ENCODE measurements at places on chromosomes 12 and 14.

DNA sequence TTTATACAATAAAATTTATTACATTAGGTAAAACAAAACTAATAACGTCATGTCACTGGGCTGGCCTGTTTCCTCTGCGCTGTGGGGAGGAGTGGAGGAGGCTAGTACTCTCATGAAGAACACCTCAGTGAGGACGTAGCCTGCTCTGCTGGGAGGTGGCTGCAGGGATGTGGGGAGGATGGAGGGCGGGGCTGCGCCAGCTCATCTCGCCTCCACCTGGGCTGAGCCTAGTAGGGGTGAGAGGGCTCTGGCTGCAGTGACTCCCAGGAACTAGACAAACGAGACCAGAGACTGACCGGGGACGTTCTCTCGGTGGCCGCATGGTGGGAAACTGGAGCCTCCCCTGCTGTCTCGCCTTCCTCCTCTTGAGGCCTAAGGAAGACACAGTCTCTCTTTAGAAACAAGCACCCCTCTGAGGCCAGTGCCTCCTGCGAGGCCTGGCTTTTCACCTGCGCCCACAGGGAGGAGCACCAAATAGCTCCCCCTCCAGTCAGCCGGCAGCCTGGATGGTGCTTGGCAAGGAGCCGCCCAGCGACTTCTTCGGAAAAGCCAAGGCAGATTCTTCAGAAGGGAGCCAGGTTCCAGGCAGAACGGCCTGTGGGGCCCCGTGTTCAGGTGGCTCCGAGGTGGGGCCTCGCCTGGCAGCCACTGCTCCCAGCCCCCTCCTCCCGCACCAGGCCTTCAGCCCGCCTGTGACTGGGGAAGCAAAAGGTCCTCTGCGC, 62.4 kb downstream of the PLEKHG3 start:
- DNase-seq, result no peak

DNA sequence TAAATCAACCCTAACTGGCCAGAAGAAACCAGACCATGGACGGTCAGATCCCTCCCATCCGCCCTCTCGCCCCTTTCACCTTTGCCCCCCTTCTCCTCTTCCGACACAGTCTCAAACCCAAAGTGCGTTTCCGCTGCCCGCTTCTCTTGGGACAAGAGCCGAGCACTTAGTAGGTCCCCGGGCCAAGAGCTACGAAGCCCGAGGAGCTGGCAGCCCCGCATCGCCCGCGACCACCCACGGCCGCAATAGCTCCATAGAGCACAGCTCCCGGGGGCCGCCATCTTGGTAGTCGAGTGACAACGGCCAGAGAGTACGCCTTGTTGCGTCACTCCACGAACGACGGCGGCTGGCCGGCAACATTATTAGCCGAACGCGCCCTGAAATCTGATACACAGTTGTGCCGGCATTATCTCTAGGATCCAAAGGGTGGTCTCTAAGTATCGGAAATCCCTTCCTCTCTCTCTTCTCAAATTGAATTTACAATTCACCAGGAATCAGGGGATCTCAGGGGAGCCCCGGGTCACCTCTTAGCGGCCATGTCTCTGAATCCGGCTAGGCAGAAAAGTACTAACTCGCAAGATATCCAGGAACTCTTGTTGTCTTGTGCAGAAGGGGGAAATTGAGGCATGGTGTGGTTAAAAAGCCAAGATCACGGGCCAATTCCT, at the start of gene COQ5:
TSS of gene COQ5 (minus strand) at position 298 of the 665 bp plus-strand sequence. CDS start at position 281, 17 bp downstream.
- DNase-seq, result peak; percentile 79

DNA sequence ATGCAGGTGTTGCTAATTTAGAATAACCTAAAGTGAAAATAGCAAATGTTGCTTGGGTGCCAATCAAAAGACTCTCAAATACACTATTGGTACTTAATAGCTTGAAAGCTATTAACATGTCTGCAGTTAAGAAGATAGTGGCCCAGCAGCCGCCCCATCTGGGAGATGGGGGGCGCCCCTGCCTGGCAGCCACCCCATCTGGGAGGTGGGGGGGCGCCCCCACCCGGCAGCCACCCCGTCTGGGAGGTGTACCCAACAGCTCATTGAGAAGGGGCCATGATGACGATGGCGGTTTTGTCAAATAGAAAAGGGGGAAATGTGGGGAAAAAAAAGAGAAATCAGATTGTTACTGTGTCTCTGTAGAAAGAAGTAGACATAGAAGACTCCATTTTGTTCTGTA, 923.1 kb upstream of the MDGA2 start:
- DNase-seq, result no peak

GRCh38 chr12:113271853-113272561, 50.7 kb downstream of the TPCN1 start:
- DNase-seq, result no peak

DNA sequence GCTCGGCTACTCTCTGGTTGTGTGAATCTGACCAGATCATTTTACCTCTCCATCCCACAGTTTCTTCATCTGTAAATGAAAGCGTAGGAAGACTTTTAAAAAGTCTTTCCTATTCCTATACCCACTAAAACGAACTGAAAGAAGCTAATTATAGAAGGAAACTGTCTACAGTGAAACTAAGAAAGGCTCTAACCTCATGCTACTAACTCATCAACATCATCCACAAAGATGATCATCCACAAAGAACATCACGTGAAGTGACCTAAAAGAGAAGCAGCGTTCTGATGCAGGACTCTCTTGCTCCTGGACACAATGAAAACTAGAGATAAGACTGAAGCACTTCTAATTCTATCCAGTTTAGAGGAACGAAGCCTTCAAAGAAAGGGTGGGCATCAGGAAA, 58.5 kb upstream of the OSBPL8 start:
- no peak for DNase-seq

- DNase-seq, result no peak
Observed at GRCh38 chr12:61357496-61357895, 902.7 kb upstream of the USP15 start.

- no peak for DNase-seq
Observed at GRCh38 chr14:102209224-102209966, 69.7 kb downstream of the WDR20 start.

GRCh38 chr12:88781909-88782308, 201.6 kb upstream of the KITLG start:
- DNase-seq, result no peak

DNA sequence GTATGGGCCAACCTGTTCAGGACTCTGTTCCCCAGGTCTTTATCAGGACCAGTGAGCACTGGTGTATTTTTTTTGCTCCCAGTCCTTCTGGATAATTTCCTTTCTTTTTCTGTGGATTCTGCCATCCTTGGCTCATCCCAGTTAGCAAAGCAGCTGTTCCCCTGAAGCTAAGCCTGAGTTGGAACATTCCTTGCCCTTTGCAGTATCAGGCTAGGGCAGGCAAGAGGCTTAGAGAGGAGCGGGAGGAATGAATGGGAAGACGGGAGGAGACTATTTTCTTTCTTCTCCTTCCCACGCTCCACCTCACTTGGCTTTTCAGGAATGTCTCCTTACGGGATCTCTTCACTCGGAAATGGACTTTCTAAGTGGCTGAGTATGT, 29.2 kb downstream of the ERG28 start:
- DNase-seq, result no peak

GRCh38 chr14:92439537-92440344, 73.8 kb upstream of the RIN3 start:
- no peak for DNase-seq

- no peak for DNase-seq
Observed at GRCh38 chr12:113154351-113154973, 4.9 kb downstream of the CFAP73 start.

DNA sequence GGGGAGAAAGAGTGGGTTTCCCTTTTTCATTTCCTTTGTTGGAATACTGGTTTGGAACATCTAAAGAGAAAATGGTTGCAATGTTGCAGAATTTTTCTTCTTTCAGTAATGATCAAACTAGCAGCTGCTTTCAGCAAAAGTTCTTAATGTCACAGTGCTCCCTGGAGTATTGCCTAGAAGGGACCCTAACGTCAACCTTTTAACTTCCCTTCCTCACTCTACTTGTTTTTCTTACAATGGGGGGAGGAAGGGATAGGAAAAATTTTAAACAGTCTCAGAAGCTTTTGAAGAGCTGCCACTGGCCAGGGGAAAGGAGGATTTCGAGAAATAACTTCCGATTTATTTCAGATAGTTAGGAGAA, 521.8 kb downstream of the MED13L start:
- DNase-seq, result no peak

DNA sequence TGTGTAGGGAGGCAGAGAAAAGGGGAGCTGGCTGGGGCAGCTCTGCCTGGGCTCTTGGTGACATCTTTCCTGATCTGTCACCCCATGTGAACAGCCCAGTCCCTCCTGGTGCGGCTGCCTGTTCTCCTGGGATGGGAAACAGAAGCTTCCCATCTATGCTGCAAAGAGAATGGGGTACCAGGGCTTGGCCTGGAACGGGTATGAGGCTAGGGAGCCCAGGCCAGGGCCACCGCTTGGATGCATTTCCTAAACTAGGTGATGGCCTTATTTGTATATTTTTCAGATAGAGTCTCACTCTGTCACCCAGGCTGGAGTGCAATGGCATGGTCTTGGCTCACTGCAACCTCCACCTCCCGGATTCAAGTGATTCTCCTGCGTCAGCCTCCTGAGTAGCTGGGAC, 48.6 kb upstream of the PRMT8 start:
- DNase-seq, result no peak

GRCh38 chr14:62289471-62289870, 527.3 kb downstream of the SNAPC1 start:
- DNase-seq, result no peak

DNA sequence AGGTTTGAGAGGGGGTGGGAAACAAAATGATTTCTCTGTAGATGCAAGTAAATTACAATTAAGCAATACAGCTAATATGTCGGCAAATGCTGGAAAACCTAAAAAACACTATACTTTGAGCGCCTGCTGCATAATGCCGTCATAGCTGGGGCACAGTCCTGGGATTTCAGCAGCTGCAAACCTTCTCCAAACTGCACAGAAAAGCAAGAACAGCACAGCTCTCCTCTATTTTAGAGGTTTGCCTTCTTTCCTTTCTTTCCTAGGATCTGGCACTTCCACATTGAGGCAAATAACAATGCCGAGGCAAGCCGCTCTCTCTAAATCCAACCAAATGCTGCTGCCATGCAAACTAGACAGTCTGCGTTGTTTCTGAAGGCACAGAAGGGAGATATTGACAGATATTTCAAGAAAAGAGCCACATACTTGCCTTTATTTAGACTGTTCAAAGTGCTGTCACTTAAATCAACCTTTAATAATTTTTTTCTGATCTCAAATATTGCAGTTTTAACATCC, 287.1 kb upstream of the G2E3 start:
- DNase-seq, result no peak

GRCh38 chr14:58464652-58465051, 37.1 kb downstream of the KIAA0586 start:
- no peak for DNase-seq

DNA sequence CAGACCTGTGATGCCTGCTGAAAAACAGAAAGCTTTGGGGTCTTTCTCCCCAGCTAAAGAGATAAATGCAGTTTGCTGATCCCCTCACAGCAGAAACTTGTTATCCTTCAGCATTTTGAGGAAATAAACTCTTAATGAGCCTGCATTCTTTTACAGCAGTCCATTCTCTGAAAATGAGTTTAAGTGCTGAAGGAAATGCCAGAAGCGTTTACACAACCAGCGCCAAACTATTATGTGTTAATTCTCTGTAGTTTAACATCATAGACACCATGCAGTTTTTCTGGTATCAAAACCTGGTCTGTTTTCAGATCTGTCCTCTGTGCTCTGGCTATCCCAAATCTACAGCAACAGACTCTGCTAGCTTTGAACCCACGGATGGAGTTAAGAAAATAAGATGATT, 291.3 kb downstream of the NPAS3 start:
- DNase-seq, result no peak

DNA sequence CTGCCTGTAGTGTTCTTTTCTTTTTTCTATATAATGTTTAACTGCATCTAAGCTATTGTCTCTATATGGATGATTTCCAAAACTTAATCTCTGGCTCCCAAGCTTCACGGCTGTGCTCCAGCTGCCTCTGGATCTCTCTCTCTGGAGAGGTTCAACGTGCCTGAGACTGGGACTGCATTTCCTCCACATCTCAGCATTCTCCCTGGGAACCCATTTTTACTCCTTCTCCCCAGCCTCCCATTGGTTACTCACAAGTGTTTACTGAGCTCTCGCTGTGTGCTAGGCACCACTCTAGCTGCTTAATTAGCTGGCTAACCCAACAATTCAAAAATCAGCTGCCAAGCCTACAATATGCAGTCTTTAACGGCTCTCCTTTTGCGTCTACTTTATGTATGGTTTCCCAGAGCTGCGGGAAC, 34.7 kb downstream of the FBXL14 start:
- DNase-seq, result no peak

- DNase-seq, result no peak
Observed at GRCh38 chr12:26120561-26121274, 4.1 kb downstream of the BHLHE41 start.

DNA sequence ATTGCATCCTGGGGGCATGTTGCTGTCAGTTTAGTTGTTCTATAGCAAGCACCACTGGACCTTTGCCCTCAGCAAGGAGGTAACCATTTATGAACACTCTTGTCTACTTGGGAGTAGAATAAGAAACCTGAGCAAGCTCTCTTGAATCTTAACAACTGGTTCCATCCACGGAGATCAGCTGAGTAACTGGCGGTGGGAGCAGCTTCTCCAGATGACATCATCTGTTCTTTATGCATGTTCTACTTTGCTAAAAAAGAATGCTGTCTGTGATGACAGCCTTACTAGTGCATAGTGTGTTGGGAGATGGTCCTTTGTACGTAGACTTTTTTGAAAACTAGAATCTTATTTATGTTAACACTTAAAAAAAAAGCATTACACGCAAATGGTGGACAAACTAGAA, 17.7 kb downstream of the SLC4A8 start:
- no peak for DNase-seq

- DNase-seq, result no peak
Observed at GRCh38 chr12:123591702-123592481, 7.5 kb downstream of the TMED2 start.

DNA sequence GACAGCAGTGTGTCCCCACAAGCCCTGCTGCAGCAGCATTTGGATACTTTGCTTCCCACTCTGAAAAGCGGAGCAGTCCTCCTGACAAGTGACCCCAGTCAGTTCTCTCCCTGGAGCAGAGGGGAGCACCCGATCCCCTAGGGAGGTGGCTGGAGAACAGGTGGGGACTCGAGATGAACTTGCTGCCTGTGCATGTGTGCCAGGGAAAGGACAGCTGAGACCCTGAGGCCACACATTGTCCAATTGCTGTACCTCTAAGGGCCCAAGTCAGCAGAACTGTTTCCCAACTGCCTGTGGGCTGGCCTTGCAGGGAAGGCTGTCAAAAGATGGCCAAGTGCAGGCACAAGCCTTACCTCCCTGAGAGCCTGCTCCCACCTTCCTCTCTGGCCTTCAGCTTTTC, 55.1 kb downstream of the IFT43 start:
- no peak for DNase-seq

- no peak for DNase-seq
Observed at GRCh38 chr14:35154016-35154415, 31.7 kb downstream of the PRORP start.

- DNase-seq, result peak; percentile 50
Observed at GRCh38 chr14:69615496-69616407, 4.4 kb downstream of the SUSD6 start.
